ENCODE measurements at places on chromosomes 2 and 18.

- no peak for DNase-seq
These were observed 213.2 kb downstream of the SMAD2 start for GRCh38 chr18:47717257-47717656.

GRCh38 chr2:217711188-217711587, 291.6 kb downstream of the TNS1 start:
- DNase-seq, result no peak

- DNase-seq, result no peak
These were observed 1.3 kb upstream of the CXCR1 start for GRCh38 chr2:218168016-218168415.

DNA sequence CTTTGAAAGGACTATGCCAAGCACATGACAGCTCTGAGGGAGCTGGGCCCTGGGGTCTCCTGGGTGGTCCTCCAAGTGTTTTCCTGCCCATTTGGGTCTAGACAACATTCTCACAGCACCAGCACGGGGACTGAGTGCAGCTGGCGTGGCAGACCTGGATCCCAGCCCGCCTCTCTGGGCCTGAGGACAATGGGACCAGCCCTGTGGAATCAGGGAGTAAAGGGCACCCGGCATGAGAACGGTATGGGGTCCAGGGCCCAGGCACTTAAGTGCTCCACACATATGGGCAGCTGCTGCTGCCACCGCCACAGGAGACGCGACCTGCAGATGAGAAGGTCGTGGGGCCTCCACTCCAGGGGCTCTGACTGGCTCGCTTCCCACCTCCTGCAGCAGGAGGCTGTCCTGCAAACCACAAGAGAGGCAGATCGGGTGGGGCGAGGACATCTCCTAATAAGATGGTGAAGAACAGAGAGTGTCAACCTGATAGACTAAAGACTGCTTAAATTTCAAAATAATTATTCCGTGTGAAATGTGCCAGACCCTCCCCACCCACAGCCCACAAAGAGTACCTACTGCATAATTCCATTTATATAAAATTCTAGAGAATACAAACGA, 46.3 kb downstream of the FAM178B start:
- DNase-seq, result no peak

- no peak for DNase-seq
These were observed 6.8 kb downstream of the ACTR1B start for GRCh38 chr2:97656905-97657587.

DNA sequence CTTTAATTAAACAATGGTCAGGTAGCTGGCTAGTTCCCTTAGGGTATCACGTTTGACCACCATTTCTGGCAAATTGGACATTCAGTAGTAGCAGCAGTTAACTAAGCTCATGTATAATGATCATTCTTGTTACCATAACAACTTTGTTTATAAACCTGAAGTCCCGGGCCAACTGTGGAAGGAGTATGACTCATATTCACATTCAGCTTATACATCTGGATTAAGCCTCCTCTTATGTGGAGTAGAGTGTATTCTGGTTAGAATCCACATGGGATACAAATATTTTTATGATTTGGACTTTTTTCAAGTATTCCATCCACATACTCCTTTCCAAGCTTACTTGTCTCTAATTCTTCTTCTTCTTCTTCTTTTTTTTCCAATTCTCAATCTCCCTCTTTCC, 70.3 kb upstream of the ZSWIM2 start:
- DNase-seq, result no peak

GRCh38 chr2:223221139-223221835, 169.3 kb downstream of the KCNE4 start:
- DNase-seq, result no peak

GRCh38 chr2:15554525-15555218, 6.5 kb downstream of the NBAS start:
- DNase-seq, result no peak

GRCh38 chr2:98804265-98804650, 73.3 kb upstream of the MGAT4A start:
- no peak for DNase-seq

- DNase-seq, result no peak
These were observed 475.6 kb upstream of the MYT1L start for GRCh38 chr2:2806711-2807110.

DNA sequence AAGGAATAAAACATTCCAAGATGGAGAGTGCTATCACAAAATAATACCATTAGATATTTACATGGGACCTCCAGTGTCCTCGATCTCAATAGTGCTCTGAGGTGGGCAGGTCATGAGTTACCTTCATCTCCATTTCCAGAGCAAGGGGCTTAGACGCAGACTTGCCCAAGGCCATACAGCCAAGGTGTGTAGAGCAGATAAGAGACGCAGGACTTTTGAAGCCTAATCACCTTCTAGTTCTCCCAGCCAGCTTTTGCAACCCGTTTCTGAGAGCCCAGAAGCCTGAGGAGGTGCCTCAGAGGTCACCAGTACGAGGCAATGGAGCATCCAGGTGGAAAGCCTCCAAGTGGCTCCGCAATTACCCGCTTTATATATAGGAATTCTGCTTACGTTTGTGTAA, 294.7 kb downstream of the LNPK start:
- DNase-seq, result no peak

DNA sequence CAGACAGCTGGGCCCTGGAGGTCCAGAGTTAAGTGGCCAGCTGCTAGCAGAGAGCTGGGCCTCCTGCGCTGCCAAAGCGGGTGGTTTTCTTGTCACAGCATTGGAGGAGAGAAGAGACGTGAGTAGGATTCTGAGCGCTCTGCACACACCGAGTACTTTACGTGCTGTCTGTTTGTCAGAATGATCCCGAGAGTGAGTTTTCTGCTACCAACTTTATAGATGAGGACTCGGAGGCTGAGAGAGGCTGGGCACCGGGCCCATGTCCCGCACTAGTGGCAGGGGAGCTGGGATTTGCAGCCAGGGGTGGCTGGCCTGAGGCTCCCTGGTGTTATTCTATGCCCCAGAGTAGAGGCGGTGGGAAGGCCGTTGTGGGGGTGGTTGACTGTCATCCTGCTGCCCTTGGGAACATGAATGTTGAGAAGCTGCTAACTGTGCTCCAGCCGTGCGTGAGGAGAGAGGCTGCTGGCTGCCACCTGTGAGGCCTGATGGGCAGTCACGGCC, 36.3 kb upstream of the MBP start:
- DNase-seq, result no peak

DNA sequence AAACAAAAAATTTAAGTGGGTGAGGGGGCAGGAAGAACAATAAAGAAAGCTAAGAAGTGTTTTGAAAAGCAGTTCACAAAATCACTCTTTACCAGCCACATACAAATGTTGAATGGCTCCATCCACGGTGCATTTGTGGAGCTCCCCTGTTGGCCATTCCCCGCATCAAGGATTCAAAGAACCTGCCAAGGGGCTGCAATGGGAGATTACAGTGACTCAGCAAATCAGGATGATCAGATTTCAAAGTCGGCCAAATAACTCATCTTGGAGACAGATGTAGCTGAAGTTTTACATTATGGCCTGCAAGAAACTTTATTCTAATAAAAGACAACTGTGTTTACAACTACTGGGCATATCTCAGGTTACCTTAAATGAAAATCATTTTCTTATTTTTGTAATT, 26.9 kb downstream of the COL4A3 start:
- DNase-seq, result no peak

GRCh38 chr18:39105104-39105503, 1539.5 kb upstream of the CELF4 start:
- no peak for DNase-seq

DNA sequence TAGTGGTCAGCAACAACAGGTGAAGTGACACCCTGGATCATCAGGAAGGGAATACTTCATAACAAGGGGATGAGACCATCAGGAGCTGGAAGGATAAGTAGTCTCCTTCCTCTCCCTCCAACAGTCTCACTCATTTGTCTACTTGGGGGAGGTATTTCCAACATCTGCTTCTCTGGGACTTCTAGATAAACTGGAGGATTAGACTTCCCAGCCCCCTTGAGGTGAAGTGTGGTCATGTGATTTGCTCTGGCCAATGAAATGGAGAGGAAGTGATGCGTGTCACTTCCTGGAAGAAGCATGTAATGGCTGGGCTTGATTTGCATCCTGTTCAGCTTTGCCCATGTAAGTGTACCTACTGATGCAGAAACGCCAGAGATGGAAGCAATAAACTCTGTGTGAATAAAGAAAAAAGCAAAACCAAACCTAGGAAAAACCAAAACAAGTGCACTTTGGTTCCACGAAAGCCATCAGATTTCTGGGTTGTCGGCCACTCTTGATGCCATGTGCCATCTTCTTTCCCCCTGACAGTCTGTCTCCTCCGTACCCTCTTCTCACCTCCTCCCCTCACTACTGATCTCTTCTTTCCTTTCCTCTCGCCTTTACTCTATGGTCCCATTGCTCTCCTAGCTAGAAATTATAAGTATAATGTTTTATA, 76.1 kb upstream of the DNMT3A start:
- DNase-seq, result no peak

GRCh38 chr2:150705357-150705756, 217.9 kb upstream of the RND3 start:
- DNase-seq, result no peak

DNA sequence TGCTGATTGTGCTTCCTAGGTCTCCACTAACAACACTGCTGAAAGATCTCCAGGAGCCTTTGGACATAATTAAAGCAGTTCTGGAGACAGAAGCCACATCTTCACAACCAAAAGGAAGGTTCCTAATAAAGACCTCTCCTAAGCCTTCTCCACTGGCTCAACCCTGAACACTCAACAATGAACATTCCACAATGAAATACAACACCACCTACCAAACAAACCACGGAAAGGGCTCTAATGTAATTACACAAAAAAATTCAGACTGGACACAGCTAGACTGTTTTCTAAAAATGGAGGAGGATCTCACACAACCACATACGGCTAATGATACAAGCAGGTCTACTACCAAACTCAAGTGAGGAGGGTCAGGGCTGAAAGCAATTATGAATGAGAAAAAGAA, 43.6 kb downstream of the NOL10 start:
- no peak for DNase-seq

GRCh38 chr2:38546585-38546984, 56.1 kb downstream of the HNRNPLL start:
- no peak for DNase-seq

- DNase-seq, result no peak
These were observed 426.5 kb downstream of the SLC4A3 start for GRCh38 chr2:220053919-220054318.

- no peak for DNase-seq
These were observed 180.2 kb upstream of the ALKAL2 start for GRCh38 chr2:467892-468647.

DNA sequence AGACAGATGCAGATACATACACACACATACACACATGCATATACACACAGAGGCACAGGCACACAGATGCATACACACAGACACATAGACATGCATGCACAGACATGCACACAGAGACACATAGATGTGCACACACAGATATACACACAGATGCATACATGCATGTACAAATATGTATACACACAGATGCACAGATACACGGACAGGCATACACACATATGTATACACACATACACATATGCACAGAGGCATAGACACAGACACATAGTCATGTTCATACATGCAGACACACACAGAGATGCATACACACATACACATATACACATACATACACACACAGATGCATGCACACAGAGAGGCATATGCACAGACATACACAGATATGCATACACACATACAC, 437.3 kb upstream of the SMIM21 start:
- DNase-seq, result no peak

GRCh38 chr2:38315707-38316333, 61.3 kb downstream of the ATL2 start:
- no peak for DNase-seq

GRCh38 chr2:121635371-121635770, 13.9 kb downstream of the CLASP1 start:
- no peak for DNase-seq

DNA sequence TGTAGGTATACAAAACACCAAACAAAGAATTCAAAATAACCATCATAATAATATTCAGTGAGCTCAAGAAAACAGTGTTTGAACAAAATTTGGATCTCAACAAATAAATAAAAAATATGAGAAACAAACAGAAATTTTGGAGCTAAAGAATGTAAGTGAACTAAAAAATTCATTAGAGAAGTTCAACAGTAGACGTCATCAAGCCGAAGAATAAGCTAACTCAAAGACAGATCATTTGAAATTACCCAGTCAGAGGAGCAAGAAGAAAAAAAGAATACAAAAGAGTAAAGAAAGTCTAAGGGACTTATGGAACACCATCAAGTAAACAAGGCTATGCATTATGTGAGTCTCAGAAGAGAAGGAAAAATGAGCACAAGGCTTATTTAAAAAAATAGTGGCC, 16.6 kb upstream of the SPP2 start:
- no peak for DNase-seq

GRCh38 chr2:217142649-217143266, 282.9 kb upstream of the TNP1 start:
- no peak for DNase-seq

- DNase-seq, result no peak
These were observed 191.9 kb downstream of the ARL4C start for GRCh38 chr2:234304950-234305349.

GRCh38 chr2:235599596-235600338, 105.9 kb downstream of the AGAP1 start:
- no peak for DNase-seq

- no peak for DNase-seq
These were observed 203.5 kb upstream of the TWIST2 start for GRCh38 chr2:238644095-238645081.

DNA sequence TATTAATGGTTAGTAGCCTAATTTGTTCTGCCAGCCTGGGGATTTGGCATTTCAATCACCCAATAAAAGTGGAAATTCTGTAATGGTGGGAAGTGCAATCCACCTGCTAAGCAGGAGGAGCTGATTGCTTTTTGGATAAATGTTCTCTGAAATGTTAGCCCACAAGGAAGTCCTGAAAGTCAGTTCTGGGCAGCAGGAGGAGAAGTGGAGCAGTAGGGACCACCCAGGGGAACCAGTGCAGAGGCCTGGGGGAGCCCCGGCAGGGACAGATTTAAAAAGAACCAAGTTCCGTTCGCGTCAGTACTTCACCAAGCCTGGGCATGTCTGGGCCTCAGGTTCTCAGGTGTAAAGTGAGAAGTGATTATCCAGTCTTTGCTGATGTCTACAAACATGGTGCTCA, 248.5 kb upstream of the RAB6C start:
- no peak for DNase-seq

GRCh38 chr2:52034706-52035105, 1002.8 kb upstream of the NRXN1 start:
- DNase-seq, result no peak

DNA sequence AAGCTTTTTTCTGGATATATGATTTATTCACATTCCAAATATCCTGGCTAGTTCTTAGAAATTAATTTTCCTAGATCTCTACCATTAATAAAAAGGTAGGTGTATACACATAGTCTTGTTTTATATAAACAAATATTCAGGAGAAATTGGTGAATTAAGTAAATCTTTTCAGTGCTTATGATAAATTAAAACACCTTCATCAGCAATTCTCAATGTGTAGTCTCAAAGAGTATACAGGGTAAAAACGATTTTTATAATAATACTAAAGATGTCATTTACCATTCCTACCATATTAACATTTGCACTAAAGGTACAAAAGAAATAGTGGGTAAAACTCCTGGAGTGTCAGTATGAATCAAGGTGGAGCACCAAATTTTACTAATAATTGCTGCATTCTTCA, 40.2 kb downstream of the CERKL start:
- DNase-seq, result no peak
